ENCODE measurements at places on chromosomes 3 and 15.

GRCh38 chr3:124919756-124920155 lies 14.8 kb downstream of the MUC13 start:
- DNase-seq = no peak

DNA sequence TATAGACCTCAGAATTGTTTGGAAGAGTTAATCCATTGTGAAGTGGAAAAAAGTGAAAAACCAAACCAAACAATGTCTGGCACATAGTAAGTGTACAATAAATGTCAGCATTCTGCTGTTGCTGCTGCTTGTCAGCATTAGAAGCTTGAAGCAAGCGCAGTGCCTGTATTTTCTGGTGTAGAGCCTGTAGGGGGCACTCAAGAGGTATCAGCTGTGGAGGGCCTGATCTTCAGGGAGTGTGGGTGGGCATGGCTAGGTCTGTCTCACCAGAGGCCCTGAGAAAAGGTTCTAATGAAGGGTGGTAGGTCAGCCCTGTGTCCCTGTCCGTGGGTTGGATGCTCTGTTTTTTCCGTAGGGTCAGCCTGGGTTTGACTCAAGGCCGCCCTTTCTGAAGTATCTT lies 3.6 kb downstream of the ADAMTSL3 start:
- no peak for DNase-seq

DNA sequence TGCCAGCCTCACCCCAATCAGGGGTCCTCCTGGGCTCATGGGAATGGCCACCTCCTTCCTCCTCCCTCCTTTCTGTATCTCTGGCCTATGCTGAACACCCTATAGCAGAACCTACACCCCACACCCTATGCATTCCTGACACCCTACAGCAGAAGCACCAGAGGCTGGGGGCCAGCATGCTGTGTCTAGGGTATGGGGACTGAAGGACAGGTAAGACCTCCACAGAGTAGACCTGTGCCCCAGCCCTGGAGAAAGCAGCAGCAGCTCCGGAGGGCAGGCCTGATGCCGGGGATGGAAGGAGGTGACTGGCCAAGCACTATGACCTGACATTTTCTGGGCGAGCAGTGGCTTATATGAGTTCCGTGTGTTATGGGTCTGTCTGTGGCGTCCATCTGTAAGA lies 66.9 kb downstream of the TLE3 start:
- no peak for DNase-seq

- no peak for DNase-seq
These were observed 428.1 kb downstream of the ROBO2 start for GRCh38 chr3:77467702-77468625.

DNA sequence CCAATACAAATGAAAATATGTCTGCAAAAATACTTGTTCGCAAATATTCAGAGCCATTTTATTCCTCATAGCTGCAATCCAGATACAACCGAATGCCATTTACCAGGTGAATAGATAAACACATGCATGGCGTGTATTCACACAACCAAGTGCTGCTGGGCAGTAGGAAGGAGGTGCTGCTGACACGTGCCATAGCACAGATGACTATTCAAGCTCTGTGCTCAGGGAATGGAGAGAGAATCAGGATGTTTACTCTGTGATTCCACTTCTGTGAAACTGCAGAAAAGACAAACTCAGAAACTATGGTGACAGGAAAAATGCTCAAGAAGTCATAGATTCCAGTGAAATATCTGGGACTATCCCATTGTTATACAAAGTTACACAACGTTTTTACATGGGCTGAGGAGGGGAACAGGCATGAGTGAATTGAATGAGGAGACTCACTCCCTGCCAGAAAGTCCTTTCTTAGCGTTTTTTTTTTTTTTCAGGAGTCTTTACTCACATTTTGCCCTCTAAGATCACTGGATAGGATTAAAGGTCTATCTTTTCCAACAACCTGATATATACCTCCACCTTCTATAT lies 152.9 kb upstream of the NDN start:
- DNase-seq = no peak

DNA sequence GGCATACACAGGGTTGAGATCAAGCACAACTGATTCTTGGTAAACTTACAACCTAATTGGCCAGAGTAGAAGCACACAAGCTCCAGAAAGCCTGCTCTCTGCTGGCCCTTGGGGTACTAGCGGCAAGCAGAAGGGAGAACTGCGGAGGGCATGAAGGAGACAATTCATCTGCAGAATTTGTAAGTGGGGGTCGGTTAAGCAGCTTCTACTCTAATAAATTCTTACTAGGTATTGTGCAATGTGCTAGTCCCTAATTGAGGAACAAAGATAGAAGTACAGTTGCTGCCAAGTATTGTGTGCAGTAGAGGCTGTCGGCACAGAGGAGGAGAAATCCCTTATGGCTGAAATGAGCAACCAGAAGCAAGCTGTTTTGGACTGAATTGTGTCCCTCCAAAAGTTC lies 91.2 kb upstream of the VEPH1 start:
- DNase-seq = no peak

GRCh38 chr3:8457039-8457438 lies 44.6 kb upstream of the LMCD1 start:
- DNase-seq = no peak

All from stimulated activated CD8-positive, alpha-beta memory T cell treated with anti-CD3 and anti-CD28 coated beads, Interleukin-15, amount 100 ng/mL, for 4 hours (primary cell).